RCC 7860 (cell line): ENCODE measurements at places on chromosomes 7 and 10.

- no peak for DNase-seq
Observed at GRCh38 chr10:71647526-71648253, 71.9 kb downstream of the C10orf105 start.

GRCh38 chr10:101525848-101526247 is 62.2 kb downstream of the POLL start:
- DNase-seq: no peak

GRCh38 chr7:157978766-157979165 is 608.9 kb downstream of the PTPRN2 start:
- no peak for DNase-seq

GRCh38 chr7:101904019-101904418 is 86.6 kb downstream of the CUX1 start:
- no peak for DNase-seq

- DNase-seq: no peak
Observed at GRCh38 chr10:72122221-72122620, 33.9 kb upstream of the SPOCK2 start.

- DNase-seq: no peak
Observed at GRCh38 chr10:117198088-117198487, 799 bp downstream of the KCNK18 start.

DNA sequence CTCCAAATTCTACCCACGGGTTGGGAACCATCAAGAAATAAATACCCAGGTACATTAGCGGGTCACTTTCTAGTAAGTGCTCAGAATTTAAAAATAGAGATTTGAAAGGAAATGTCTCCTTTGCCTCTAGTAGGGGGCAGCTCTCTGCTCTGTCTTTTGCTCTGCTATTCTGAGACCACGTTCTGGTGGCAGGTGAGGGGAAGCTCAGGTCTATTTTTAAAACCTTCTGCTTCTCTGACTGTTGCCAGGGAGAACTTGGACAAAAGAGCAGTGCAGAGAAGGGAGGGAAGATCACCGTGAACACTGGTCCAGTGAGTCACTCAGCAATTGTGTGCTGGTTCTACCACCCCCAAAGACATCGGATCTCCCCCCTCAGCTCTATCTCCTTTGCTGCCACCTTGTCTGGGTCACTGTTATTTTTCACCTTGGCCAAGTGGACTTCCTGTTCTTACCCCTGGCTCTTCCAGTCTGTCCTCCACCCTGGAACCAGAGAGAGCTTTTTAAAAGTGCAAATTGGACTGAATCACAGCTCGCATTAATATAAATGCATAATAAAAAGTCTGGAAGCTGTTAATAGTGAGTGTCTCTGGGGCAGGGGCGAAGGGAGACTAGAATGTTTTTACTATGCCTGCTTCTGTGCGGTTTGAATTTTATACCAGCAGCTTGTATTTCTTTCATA is 72.4 kb upstream of the LOXL4 start:
- peak; percentile 9 for DNase-seq

- DNase-seq: peak; percentile 57
Observed at GRCh38 chr7:111089822-111090426, 1.0 kb upstream of the LRRN3 start.

DNA sequence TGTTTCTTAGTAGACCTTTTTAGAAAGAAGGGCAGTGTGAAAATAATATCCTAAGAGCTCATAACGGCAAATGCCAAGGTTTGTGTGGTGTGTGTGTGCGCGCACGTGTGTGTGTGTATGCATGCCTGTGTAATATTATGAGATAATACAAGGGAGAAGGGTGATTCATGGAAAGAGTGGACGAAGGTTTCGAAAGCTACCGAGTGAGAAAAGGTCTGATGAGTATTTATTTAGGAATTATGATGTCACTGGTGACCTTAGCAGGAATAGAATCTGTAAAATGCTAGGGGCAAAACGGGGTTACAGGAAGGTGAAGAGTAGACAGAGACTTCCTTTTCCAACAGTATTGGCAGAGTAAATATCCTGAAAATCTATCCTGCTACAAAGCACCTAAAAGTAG is 107.3 kb downstream of the AHR start:
- peak; percentile 95 for DNase-seq

- no peak for DNase-seq
Observed at GRCh38 chr7:31074120-31074383, 21.9 kb downstream of the ADCYAP1R1 start.

- DNase-seq: no peak
Observed at GRCh38 chr7:25624833-25625232, 396.5 kb upstream of the NPVF start.

- DNase-seq: no peak
Observed at GRCh38 chr10:96075977-96076376, 32.6 kb downstream of the CCNJ start.

DNA sequence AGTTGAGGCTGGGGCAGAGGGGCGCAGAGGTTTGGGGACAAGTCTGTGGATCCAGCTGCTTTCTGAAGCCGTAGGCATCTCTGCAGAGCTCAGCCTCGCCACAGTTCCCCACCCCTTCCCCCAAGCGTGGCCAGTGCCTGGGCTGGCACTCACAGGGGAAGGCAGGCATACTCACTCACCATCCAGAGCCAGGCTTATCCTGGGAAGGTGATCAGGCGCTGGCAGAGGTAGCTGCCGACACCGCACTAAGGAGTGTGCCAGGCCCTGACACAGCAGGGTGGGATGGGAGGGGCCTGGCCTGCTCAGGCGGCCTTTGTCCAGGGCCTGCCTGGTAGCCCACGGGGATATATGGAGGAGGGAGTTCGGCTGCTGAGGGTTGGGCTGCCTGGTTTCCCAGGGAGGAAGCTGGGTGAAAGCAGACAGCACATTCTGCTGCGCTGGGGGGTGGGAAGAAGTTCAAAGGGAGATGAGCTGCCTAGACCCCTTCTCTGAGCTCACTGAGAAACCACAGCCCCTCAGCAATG is 15.9 kb downstream of the VSIR start:
- DNase-seq: no peak

DNA sequence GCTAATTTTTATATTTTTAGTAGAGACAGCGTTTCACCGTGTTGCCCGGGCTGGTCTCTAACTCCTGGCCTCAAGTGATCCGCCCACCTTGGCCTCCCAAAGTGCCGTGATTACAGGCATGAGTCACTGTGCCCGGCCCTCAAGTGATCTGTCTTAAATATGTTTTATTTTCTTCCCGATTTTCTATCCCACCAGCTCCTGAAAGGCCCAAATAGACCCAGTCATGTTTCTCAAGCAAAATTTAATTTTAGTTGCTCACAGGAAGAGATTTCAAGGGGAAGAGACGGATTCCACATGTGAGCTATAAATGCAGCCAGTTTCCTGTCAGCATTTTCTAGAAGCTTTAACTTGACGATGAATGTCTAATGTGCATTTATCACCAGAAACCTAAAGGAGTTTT is 12.0 kb downstream of the DENND10 start:
- no peak for DNase-seq

DNA sequence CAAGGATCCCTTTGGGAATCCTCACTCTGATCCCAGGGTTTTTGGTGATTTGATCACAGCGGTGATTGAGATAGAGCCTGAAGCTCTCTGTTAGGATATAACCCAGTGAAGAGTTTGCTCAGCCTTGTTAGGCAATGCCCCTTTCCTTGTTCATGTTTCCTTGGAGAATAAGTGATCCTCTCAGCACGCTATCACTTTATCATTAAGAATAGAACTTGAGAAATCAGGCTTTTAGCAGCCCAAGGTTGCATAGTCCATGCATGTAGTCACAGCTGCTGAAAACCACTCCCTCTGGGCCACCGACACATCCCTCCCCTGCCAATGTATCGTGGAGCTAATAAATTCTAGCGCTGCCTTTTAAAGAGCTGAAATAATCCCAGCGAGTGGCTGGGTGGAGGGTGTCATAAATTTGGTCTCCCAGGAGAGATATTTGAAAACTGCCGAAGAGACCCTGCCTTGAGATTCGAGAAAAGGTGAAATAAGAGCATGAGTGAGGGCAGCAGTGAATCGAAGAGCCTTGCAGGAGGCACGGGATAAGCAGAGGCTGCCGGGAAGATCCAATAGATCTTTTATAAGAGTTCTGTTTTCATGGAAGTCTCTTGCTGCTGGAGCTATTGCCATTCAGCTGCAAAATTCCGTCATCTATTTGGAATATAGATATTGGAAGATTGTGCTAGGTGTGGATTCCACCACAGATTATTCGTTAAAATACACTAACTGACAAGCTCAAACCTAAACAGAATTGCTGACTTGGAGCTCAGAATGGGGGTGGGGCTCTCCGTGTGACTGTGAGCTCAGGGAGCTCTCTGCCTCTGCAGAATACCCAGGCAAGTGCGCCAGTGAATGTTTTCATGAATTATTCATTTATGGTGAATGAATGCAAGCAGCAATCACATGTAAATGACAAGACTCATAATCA is 249.8 kb downstream of the TRIL start:
- DNase-seq: peak; percentile 66

DNA sequence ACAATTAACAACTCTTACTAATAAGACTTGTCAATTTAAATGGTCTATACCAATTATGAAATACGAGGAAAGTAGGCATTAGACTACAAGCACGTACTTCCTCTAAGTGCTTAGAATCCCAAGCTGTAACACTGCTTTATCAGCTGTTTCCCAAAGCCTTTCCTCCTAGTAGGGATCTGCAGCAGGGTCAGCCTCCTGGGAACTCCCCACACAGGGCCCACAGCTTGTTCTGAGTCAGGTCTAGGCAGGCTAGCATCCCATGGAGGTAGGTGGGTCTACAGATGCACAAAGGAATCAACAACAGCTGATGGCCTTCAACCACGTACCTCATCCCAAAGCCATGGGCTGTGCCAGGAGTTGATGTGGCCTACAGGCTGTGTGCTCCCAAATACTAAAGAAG is 14.7 kb downstream of the MMS19 start:
- DNase-seq: no peak

DNA sequence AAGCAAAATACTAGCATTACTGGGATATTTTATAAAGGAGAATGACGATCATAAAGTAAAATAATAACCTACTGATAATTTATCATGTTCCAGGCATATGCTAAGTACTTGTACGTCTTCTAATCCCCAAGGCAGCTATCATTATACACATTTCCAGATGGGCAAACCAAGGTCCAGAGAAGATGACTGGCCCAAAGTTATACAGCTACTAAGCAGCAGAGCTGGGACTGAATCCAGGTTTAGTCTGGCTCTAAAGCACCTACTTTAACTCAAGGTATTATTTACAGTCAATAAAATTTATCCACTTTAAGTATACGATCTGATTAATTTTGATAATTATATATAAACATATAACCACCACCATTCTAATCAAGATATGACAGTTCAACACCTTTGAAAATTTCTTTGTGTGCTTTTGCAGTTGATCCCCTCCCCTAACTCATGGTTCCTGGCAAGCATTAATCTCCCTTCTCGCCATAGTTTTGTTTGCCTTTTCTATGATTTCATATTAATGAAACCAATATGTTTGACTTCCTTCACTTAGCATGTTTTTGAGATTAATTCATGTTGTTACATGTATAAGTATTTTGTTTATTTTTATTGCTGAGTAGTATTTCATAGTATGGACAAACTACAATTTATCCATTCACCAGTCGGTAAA is 126.7 kb downstream of the CPEB3 start:
- DNase-seq: no peak

DNA sequence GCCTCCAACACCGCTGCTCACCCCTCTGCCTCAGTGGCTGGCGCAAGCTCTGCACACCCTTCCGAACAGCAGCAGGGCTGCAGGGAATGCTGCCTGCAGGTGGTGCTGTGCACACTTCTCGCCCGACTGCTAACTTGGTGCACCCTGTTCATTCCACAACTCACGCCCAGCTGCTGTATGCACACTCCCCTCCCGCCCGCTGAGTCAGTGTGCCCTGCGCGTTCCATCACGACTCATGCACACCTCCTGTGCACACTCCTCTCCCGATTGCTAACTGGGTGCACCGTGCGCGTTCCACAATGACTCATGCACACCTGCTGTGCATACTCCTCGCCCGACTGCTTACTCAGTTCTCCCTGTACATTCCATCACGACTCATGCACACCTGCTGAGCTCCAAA is 21.5 kb downstream of the ADARB2 start:
- no peak for DNase-seq

- DNase-seq: no peak
Observed at GRCh38 chr7:72753781-72754180, 74.2 kb downstream of the TYW1B start.

- DNase-seq: no peak
Observed at GRCh38 chr7:136309407-136309806, 332.2 kb upstream of the MTPN start.

GRCh38 chr10:129090618-129091366 is 376.2 kb upstream of the MGMT start:
- no peak for DNase-seq

DNA sequence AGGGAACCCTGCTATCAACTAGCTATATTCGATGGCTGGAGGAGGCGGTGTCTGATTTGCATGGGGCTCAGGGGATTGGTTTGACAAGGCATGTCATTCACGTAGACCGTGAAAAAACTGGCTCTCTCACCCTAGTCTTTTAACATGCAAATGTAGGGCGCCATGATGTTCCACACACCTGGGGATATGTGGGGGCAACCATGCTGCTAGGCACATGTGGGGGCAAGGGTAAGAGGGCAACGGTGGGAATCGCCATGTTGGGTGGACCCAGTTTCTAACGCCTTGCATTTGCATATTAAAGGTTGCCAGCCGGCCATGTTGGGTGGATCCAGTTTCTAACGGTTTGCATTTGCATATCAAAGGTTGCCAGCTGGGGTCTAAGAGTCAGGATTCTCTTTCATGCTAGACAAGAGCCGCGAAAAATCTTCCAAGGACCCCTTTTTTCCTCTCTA is 419.2 kb upstream of the NFE2L3 start:
- DNase-seq: no peak

DNA sequence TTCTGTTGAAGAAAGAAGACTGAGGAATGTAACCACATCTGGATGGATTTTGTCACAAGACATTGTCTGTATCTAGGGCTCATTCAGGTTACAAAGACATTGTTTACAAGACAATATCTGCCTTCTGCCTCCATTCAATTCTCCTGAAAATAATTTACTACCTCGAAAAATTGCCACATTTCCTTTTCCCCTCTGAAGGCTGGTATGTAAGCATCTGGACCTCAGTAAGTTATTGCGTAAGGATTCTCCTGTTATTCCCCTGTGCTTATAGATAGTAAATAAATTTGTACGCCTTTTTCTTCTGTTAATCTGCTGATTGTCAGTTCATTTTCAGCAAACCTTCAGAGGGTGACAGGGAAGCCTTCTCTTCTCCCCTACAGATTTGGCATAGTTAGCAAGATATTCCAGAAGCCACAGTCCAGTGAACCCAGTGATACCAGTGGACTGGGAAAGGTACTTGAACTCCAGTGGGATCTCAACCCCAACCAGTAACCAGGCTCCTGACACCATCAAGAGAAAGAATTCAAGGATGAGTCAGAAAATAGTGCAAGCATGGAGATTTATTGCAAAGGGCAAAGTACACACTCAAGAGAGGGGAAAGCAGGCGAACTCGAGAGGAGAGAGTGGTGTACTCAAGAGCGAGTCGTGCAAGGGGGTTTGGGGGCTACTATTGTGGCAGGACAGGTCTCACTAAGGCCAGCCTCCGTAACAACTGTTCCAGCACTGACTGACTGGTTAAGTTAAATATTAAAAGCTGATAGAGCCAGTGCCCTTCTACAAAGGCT is 706.9 kb upstream of the GHITM start:
- DNase-seq: no peak
